ENCODE measurements at places on chromosomes 1 and 21.

- DNase-seq = no peak
Measured at GRCh38 chr1:211484755-211485479, 7.0 kb downstream of the RD3 start.

GRCh38 chr1:203178821-203179666 is 3.4 kb upstream of the MYBPH start:
- no peak for DNase-seq

- DNase-seq = no peak
Measured at GRCh38 chr21:35333831-35334618, 284.9 kb upstream of the RUNX1 start.

DNA sequence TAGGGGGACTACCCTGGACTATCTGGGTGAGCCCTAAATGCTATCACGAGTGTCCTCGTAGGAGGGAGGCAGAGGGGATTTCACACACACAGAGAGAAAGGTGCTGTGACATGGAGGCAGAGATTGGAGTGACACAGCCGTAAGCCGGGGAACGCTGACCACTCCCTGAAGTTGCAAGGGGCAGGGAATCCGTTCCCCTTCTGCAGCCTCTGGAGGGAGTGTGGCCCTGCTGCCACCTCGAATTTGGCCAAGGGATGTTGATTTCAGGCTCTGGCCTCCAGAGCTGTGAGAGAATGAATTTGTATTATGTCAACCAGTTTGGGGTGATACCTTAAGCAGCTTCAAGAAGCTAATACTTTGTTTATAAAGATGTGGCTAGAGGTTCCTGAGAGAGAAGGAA is 137.7 kb downstream of the ACTL8 start:
- no peak for DNase-seq

GRCh38 chr1:228955691-228956090 is 220.4 kb downstream of the RHOU start:
- DNase-seq = no peak

GRCh38 chr21:15797577-15798363 is 68.0 kb downstream of the USP25 start:
- DNase-seq = no peak

DNA sequence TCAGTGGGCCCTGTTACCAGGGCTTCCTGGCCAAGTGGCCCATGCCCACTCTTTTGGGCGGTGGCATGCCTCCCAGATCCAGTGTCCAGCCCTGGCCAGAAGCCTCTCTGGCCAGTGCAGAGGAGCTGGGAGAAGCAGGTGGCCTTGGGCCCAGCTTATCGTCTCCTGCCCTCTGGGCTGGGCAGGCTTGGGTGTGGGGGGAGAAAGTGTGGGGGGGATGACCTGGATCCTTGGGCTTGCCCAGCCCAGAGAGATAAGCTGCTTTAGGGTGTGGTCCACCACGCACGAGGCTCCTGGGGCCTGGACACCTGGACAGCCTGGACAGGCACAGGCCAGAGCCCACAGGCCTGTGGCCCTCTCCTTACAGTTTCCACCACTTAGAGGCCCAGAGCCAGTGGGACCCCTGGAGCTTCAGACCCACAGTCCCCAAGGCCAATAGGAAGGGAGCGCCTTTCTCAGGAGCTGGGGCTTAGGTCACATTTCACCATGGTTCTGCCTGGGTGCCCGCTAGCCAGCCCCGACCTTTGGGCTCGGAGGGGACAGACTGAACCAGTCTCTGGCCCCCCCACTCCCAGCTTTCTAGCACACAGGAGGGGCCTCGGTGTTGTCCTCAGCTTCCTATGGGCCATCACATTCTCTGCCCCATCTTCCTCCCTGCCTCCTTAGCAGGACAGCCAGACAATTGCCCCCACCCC is 1.8 kb downstream of the ESPN start:
- DNase-seq = no peak
